ENCODE measurements at places on chromosomes 3 and 15.

GRCh38 chr15:33458421-33458820, 147.7 kb downstream of the RYR3 start:
- no peak for DNase-seq

GRCh38 chr3:29772436-29772835, 491.6 kb downstream of the RBMS3 start:
- no peak for DNase-seq

- DNase-seq = no peak
Measured at GRCh38 chr3:18100121-18100520, 325.0 kb downstream of the SATB1 start.

DNA sequence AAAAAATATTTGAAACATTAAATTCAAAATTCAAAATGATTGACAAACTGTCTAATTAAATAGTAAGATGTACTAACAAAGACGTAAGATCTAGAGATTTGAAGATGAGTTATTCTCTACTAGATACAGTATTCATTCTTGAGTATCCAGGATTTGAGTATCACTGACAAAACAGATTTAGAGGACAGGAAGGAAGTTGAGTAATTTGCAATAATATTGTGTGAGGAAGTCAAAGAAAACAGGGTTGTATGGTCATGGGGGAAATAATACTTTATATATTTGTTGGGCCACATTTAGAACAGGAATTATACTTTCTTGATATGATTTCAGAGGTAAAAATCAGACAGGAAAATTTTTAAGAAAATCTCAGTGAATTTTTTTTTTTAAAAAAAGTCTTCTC, 393.1 kb upstream of the CDIN1 start:
- DNase-seq = no peak

DNA sequence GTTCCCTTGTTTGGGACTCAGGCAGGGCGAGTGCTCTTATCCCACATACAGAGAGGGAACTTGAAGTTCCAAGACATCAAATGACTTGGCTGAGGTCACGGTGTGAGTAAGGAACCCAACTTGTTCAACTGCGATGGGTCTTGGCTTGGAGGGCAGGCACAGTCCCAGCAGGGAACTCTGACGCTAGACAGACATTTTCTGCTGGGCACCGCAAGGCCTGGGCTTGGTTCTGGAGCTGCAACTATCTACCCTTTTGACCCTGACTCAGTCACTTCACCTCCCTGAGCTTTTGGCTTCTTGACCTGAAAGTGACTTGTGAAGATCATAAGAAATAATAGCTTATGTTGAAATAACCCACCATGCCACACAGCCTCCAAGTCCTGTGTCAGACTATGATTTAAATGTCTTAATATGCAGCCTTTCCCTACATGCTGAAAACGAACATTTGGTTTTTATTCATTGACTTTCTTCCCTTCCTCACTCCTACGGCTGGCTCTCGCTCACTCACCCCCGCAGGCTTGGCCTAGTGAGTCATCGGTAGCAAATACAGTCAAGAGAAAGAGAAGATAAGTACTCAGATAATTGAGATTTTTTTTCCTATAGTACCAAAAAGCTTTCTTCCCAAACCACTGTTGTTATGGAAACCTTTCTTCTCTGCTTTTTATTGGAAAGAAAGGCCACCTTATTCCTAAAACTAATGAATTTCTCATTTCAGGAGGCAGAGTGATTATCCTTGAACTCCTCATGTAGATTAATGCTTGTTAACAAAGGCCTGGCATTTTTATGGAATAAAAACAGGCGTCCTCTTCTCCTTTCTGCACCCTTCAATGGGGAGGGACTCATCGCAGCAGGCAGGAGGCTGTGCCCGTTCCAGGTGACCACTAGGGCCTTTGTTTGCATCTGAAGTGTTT, 178.4 kb downstream of the ATP10A start:
- no peak for DNase-seq

DNA sequence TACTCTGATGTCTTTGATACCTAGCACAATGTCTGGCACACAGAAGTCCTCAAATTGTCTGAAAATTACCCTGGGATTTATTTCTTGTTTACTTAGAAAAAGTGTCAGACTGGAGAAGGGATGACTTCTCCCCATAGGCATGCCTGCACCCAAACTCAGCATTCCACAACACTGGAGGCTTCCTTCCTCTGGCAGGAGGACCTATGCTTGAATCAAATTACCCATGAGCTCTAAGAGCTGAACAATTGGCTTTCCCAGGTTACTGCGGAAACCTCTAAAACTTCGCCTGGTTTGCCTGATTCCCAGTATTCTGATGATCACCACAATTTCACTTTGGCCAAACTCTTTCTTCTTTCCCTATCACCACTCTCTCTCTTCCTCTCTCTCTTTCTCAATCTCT, 217.4 kb downstream of the DIPK2A start:
- DNase-seq = no peak

DNA sequence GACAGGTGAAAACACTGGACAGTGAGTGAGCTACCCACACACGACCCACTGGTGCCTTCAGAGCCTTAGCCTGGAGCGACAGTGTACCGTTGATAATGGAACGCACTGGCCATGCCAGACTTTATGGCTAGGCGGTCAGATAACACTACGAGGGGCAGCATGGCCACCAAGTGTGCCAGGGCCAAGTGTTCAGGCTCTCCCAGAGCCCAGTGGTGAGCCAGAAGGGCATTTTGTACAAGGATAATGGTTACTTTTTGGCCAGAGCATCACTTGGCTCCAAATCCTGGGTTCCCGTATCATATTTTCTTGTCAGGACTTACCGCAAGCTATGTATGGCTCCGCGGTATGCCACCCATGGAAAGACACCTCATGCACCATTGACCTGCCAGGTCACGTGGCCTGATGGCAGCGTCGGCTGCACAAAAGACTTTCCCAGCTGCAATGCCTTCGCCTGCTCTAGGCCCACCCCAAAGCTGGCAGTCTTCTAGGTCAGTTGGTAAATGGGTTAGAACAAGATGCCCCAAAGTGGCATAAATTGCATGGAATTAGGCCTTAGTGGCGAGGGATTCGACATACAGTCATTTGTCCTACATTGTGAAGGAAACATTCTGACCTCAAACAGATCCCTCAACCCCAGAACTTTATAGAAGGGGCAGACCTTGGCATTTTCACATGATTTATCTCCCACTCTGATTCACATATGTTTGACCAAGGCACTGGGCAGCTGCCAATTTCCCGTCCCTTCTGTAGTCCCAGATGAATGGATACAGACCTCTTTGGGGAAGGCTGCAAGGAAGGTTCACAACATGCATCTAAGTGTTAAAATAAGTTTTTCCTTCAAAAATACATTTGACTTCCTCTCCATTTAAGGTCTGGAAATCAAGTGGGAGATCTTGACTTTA, 12.2 kb upstream of the SLC28A1 start:
- DNase-seq = no peak

DNA sequence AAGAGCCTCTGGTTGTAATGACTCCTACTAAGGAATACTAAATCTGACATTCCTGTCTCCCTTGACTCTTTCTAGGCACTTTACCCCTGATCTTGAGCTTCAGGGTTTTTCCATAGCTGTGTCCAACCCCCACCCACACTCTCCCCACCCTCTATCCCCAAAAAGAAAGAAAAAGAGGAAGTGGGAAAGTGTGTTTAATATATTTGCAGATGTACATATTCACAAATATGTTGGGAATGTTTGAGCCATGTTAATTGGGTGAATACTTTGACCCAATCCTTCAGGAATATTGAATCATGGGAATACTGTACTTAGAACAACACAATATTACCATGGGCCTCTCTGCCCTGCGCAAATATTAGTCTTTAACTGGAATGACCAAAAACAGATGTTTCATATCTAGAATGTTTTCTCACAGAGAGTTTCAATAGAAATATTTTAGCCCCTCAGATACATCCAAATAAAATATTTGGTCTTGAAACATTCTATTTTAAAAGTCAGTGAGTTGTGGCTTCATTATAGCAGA, 19.8 kb upstream of the PFN2 start:
- DNase-seq = no peak

DNA sequence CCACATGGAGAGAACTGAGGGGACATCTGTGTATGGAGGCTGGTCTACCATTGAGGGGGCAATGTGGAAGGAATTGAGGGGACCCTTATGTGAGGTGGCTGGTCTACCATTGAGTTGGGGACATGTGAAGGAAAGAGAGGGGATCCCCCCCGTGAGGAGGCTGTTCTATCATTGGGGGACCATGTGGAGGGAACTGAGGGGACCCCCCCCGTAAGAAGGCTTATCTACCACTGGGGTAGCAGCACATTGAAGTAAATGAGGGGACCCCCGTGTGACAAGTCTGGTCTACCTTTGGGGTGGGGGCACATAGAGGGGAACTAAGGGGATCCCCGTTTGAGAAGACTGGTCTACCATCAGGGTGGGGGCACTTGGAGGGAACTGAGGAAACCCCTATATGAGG, 158.0 kb downstream of the FBLN2 start:
- no peak for DNase-seq

DNA sequence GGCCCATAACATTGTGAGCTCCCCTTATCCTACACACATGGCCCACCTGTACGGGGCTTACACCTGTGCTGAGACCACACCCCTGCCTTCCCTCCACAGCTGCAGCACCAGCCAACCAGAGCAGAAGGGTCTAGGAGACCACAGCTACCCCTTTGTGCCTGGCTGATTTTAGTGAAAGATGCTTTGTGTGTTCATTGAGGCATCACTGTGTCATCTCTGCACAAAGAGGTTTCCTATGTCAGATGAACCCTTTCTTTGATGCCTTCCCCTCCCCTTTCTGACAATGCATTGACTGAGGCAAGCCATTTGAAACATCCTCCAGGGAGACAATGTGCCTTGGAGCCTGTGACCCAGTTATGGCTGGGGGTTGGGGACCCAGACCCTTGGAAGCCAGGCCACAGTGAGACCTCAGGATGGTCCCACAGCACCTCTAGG, 54.9 kb upstream of the SLC7A14 start:
- DNase-seq = no peak

- DNase-seq = no peak
Measured at GRCh38 chr3:116230431-116231020, 214.8 kb downstream of the LSAMP start.

- DNase-seq = no peak
Measured at GRCh38 chr3:139519998-139520737, 19.4 kb downstream of the RBP1 start.

- peak; percentile 1 for DNase-seq
Measured at GRCh38 chr3:197394464-197395321, 96.3 kb upstream of the DLG1 start.

GRCh38 chr3:78360849-78361248, 1321.0 kb downstream of the ROBO2 start:
- DNase-seq = no peak

GRCh38 chr15:44045217-44045616, 149.9 kb downstream of the FRMD5 start:
- no peak for DNase-seq

- DNase-seq = no peak
Measured at GRCh38 chr3:105345156-105345555, 21.6 kb upstream of the ALCAM start.

- DNase-seq = no peak
Measured at GRCh38 chr15:57227166-57227565, 149.1 kb upstream of the CGNL1 start.

DNA sequence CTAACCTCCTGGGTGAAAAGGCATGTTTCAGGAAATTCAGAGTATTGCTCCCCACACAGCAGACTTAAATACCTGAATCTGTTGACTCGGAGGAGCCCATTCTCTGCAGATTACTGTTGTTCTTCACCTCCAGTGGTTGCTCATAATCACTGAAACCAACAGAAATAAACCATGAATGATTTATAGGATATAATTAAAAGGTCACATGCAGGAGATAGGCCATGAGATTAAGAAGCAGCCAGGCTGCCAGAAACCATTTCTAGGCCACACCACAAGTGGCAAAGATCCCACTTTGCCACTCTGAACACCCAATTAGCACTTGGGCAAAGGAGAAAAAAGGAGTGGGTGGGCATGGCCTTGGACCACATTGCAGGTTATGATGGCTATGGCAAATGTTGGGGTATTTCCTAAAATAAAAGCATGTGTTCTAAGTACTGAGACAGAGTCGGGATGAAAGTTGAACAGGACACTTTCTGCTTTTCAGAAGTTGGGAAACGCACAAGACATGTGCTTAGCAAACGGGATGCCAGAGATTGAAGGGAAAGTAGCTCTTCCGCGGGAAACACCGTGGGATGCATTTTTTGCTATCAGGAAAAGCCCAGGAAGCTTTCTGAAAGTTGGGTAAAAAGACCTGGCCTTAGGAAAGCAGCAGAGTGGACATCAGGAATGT, 1.5 kb downstream of the CDC25A start:
- DNase-seq = no peak

DNA sequence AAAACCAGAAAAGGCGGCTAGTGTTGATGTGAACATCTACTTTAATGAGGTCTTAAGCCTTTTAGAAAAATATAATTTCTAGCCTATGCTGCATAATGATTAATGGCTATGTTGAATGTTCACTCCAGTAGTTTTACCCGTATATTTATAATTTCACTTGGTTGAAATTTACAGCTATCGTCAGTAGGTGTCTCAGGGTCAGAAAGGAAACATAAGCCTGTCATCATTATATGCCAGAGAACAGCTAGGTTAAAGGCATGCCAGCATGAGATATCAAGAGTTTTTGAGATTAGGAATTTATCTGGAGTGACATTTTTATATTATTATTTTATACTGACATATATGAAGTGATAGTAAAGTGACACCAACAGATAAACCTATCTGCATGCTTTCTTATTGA, 904.1 kb downstream of the OTOL1 start:
- DNase-seq = no peak

DNA sequence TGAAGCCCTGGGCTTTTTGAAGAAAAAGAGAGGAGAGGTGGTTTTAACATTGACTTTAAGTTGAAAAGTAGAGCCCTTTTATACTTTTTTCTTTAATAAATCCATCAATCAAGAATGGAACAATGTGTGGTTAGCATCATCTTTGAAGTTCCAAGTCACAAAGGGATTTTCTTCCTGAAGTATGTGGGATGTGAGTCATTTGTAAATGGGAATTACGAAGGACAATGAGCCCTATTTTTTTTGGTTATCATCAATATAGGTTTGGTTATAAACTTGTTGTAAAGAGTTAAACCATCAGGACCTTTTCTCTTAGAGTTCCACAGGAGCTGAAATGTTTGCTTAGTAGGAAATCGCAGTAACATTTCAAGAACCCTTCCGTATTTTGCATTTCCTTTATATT, 38.3 kb downstream of the PIK3CA start:
- no peak for DNase-seq

- DNase-seq = no peak
Measured at GRCh38 chr3:52162250-52162872, 8.1 kb upstream of the POC1A start.

GRCh38 chr3:162117961-162118360, 621.4 kb downstream of the OTOL1 start:
- no peak for DNase-seq

GRCh38 chr3:18247776-18248310, 177.3 kb downstream of the SATB1 start:
- DNase-seq = no peak

GRCh38 chr3:27718459-27718858, 3.7 kb downstream of the EOMES start:
- DNase-seq = no peak

DNA sequence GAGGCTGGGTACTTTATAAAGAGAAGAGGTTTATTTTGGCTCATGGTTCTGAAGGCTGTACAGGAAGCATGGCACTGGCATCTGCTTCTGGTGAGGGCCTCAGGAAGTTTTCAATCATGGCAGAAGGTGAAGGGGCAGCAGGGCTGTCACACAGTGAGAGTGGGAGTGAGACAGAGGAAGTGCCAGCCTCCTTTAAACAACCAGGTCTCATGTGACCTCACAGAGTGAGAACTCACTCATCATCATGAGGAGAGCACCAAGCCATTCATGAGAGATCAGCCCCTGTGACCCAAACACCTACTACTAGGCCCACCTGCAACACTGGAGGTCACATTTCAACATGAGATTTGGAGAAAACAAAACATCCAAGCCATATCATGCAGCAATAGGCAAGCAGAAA, 9.3 kb upstream of the RFTN1 start:
- no peak for DNase-seq
